ENCODE measurements at places on chromosomes 6 and 20. TPM values are rescaled to one million over a fixed set of nuclear protein-coding genes. Genes with fewer than 3 reads are reported as not detected.
A peak's percentile ranks its signal among the peaks of the same experiment; 100 is the strongest.

Gene NRSN1
- total RNA-seq = 16.1 TPM

Gene CRISP2
- 1.2 TPM for total RNA-seq

Gene EFCAB8
- 0.22 TPM for total RNA-seq

Gene CCDC170
- total RNA-seq = 13.1 TPM

Gene FOXC1
- total RNA-seq = 57.0 TPM

Gene CRIP3
- total RNA-seq = 5.7 TPM

Gene CCM2L
- 3.8 TPM for total RNA-seq

Gene GSTA3
- total RNA-seq = 4.4 TPM

Gene LY6G6D
- total RNA-seq = 1.1 TPM

Gene MUCL3
- total RNA-seq = not detected

Gene GABRR1
- not detected for total RNA-seq

Gene LAMP5
- 66.8 TPM for total RNA-seq

Gene PXDC1
- 21.5 TPM for total RNA-seq

DNA sequence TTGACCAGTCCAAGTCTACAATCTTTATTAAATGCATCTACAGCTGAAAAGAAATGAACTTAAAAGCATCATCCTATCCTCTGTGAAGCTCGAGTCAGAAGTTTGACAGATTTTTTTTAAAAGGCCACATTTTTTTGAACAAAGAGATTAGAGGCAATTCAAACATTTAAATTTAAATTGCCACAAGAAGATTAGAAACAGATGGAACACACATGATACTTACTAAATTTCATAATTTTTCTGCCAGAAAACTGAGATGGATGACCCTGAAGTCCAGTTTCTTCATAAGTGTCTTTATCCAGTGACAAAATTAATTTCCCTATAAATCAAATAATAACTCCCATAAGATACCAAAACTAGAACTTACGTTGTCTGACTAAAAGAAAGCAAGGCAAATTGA lies 4.3 kb downstream of the RPP40 start:
- no peak for DNase-seq

DNA sequence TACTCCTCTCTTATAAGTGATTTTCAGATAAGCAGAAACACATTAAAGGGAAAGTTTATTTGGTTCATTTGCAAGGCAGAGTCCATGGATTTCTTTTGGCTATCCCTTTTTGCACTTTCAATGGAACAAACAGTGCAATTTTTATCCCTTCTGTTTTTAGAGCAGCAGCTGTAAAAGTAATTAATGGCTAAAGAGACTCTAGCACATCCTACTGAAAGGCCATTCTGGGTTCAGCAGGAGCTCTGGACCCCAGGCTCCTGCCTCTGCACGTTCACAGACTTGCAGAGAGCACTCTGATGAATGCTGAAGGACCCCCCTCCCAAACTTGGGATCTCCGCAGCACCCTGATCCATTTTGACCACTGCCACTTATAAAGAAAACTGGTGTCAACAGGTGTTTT lies 40.3 kb upstream of the PDE7B start:
- no peak for DNase-seq

DNA sequence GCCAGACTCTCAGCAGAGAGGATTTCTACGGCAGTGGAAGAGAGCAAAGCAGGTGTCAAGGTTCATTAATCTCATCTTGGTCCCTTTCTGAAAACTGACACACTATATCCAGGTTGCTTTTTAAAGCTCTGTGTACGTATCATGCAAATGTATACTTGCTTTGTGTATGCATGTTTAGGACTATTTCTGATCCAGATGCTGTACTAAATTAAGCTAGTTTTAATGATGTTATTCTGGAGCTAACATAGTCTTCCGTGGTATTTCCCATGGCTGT lies 59.2 kb upstream of the SNX9 start:
- DNase-seq = no peak

DNA sequence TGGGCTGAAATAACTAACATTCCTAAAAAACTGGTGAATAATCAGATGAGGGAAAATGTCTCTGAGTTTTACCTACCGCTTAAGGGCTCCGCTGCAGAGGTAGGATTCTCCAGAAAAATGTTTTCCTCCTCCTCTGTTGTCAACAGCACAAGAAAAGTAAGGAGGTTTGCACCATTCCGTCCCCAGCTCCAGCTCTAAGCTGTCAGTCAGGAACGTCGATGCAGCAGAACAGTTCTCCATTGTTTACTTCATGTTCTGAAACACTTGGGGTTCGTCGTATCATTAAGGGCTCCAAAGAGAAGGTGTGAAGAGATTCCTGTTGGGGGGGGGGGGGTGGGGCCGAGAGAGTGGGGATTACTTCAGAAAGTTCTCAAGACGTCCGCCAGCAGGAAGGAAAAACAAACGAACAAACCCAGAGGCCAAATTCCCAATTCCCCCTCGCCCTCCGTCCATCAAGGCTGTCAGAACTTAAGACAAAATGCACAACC lies 734 bp downstream of the MMS22L start:
- DNase-seq = no peak

DNA sequence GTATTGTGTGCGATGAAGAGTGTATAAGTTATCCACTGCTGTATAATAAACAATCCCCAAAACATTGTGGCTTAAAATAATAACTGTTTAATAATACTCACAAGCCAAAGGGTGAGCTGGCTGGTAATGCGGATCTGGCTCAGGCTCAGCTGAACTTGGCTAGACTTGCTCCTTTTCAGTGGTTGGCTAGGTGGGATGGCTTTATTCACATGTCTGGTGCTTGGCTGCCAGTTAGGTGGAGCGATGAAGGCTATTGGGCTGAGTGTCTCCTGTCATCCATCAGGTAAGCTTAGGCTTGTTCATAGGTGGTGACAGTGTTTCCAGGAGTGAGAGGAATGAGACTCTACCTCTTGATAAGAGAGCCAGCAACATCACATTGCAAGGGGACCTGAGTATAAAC lies 135.0 kb upstream of the ASCC3 start:
- DNase-seq = no peak

DNA sequence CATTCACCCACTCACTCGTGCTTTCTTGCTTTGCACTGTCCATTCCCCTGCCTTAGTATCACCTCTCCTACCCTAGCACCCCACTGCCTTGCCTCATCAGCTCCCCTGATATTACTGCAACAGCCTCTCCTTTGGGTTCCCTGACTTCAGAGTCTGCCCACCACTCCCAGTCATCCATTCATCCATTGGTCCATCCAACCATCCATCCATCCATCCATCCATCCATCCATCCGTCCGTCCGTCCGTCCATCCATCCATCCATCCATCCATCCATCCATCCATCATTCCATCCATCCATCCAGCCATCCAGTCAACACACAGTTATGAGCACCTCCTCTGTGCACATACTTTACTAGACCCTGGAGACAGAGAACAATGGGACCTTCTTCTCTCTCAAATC lies 22.9 kb upstream of the FAM83D start:
- no peak for DNase-seq

DNA sequence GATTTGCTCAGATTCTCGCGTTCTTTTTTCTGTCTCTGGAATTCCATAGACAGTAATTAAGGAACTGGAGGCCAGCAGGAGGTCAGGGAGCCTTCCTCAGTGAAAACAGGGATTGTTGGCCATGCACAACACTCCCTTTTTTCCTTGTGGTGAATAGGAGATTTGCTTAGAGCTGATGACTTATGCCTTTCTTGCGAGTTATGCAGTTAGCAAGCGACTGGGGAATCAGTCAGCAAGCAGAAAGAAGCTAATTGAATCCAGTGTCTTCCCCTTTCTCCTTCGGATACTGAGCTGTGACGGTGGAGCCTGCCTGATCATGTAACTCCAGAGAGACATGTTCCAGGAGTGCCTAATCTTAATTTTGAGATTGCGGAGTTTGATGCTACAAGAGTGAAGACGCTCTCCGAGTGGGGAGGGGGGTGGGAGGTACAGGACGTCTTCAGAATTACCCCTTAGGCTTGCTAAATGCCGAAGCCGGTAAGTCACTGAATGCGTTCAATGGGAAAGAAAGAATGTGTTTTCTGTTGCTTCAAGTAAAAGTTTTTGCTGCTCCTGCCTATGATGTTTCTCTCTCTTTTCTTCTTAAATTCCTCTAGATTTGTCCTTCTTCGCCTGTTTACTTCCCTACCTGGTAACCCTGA lies 165.9 kb downstream of the SASH1 start:
- DNase-seq = peak; percentile 84

DNA sequence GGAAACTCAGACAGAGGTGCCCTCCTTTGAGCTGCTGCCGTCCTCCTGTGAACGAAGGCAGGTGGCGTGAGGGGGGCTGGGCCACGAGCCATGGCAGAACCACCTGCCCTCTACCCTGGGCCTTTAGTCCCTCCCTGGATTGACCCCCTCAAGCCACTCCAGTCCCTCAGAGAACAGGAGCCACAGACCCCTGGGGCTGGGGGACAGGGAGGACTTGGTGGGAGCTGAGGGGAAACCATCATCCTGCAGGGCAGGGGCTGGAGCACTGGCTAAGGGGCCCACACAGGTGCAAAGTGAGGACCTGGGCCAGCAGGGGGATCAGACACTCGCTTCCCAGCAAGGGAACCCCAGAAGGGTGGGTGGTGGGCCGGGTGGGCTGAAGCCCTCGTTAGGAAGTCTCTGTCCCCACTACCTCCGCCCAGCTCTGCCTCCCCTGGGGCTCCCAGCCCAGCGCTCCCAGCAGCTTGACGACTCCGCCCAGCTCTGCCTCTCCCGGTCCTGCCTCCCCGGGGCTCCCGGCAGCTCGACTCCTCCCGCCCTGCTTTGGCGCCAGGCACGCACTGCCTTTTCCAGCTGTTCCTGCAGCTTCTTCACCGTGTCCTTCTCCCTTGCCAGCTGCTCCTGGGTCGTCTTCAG lies 44.4 kb downstream of the DSTN start:
- no peak for DNase-seq

GRCh38 chr6:25179051-25179778 lies 100.0 kb upstream of the CARMIL1 start:
- DNase-seq = no peak

DNA sequence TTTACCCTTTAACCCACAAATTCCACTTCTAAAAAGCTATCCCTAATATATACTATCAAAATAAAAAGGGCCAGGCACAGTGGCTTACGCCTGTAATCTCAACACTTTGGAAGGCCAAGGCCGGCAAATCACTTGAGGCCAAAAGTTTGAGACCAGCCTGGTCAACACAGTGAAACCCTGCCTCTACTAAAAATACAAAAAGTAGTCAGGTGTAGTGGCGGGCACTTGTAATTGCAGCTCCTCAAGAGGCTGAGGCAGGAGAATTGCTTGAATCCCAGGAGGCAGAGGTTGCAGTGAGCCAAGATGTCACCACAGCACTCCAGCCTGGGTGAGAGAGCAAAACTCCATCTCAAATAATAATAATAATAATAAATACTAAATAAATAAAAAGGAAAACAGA lies 82.5 kb downstream of the TRIM27 start:
- DNase-seq = no peak

DNA sequence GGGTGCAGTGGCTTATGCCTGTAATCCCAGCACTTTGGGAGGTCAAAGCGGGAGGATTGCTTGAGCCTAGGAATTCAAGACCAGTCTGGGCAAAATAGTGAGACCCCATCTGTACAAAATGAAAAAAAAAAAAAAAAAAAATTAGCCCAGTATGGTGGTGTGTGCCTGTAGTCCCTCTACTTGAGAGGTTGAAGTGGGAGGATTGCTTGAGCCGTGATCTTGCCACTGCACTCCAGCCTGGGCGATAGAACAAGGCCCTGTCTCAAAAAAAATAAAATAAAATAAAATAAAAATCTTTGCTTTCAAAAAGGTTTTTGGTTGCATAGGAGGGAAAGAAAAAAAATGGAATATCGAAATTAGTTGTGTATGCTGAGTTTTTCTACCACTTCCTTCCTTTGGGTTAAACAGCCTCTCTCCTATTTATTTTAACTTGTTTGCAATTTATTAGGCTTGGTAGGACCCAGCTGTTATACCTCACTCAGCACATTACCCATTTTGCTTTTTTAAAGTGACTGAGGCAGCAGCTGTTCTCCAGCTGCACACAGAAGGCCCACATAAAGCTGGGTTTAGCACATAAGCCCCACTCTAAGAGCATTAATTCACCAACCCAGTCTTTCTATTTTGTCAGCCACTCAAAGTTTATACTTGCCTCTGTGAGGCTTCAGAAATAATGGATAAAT lies 152.3 kb downstream of the ZFAND3 start:
- no peak for DNase-seq

- DNase-seq = peak; percentile 88
These were observed at the start of gene STK35 for GRCh38 chr20:2101057-2101864. Gene STK35, plus strand, starts transcription at chr20:2101827. Its CDS starts 55 bp downstream, at chr20:2101882.

DNA sequence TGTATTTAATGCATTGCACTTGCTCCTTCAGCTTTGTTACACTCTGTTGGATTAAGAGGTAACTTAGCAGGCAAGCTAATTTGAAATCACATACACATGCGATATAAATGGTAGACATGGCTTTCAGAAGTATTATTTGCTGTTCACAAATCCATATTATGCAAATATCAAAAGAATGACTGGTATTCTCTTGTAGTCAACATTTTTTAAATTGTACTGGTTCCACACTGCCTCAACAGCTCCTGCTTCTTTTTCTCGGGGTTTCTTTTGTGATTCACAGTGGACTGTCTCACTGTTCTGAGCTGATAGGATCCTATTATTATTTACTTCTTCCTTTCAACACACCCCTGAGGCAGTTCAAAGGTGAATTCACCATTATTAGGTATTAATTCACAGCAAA lies 927.4 kb downstream of the KIF16B start:
- no peak for DNase-seq

All from spinal cord (tissue), 10 donors.